ENCODE measurements at places on chromosomes 2 and 18.

DNA sequence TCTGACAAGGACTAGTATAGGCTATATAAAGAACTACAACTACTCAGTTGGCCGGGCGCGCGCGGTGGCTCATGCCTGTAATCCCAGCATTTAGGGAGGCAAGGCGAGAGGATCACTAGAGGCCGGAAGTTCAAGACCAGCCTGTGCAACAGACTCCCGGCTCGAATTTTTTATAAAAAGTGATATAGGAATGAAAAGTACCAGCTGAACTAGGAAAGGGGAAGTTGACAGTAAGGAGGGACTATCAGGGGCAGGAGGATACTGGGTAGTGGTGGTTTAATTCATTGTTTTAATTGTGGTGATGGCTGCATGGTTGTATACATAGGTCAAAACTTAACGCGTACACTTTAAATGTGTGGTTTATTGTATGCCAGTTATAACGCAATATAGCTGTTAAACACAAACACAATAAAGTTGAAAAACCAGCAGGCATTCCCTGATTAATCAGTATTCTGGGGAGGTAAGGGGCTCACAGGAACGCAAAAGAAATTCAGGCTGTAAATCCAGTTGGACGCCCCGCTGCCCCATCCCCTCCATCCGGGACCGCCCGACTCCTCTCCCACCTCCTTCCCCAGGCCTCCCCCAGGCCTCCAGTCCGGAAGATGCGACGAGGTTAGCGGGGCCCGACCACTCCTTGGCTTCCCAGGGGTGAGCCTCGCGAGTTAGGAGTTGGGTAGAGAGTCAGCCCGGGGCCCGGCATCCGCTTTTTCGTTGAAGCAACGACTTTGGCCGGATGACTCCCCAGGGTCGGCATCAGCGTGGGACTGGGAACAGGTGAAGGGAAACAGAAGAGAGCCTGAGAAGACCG, 746 bp upstream of the POLR1B start:
- DNase-seq: peak; percentile 93

DNA sequence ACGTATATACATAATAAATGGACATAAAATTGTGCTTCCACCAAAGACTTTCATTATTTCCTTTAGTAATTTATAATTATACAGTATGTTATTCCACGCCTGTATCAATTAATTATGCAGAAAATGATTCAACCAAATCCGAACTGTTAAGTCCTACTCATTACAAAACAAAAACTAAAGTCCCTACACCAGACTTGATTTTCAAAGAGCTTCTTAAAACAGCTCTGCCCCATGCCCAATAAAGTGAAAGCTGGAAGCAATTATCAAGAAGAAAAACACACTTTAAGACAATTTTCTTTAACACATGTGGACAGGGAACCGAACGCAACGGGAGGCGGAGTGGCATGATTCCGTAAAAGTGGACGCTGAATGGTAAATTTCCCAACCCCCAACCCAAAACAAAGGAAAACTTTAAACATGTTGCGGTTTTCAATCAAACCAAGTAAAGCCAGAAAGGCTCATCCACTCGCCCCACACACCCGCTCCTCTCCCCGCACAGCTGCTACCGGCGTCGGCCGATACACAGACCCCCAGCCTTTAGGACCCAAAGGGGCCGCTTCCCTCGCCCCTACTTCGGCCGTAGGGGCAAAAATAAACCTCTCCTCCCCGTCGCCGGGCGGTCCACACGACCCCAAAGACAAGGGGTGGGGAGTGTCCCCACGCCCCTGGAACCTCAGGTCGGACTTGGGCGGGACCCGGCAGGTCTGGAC, 705 bp downstream of the YES1 start:
- peak; percentile 67 for DNase-seq

DNA sequence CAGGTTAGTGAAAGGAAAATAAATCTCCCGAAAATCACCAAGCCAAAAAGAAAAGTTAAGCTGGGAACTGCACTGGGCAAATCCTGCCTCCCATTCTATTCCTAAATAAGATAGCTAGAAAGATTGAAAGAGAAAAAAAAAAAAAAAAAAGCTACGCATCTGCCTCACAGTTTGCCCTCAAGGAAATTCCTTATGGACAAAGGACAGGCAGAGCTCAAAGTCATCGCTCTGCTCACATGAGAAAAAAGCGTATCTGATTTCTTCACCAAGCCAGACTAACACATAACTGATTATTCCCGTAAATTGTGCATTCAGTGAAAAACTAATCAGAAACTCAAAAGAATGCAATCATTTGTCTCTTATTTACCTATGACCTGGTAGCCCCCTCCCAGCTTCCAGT, 50.0 kb downstream of the PUM2 start:
- no peak for DNase-seq

DNA sequence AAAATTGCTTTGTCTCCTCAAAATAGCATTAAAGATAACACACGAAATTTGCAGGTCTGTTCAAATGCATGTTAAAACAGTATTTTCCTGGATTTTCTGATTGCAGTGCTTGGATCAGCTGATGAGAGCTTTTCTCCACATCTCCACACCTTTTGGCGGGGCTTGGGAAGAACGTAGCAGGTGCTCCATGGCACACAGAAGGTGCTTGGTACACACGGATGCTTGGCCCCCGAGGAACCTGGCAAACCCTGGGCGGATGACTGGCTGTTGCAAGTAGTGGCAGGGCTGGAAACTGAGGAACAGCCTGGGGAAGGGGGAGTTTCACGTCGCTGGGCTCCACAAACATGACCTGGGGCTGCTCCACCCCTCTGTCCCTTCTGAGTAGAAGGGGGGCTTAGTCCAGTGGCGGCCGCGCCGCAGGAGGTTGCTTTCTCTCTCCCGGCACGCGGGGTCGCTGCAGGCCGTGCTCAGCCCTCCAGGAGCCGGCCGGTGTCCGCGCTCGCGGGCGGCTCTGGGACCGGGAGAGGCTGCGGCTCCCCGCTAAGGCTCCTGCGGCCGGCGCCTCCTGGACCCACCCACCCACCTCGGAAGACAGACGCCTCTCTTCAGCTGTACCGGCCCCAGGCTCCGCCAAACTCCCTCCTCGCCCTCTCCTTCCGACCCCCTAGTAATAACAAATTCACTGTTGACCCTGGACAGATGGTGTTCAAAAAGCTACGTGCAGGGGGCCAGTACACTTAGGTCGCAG, 69.3 kb downstream of the MARCO start:
- no peak for DNase-seq

- DNase-seq: no peak
These were observed 14.8 kb upstream of the ALPI start for GRCh38 chr2:232441147-232441651.

GRCh38 chr2:1784087-1784486, 39.8 kb upstream of the PXDN start:
- peak; percentile 62 for DNase-seq

- no peak for DNase-seq
These were observed 195.9 kb downstream of the NEDD4L start for GRCh38 chr18:58239879-58240278.

GRCh38 chr2:59395119-59395518, 1154.0 kb upstream of the FANCL start:
- DNase-seq: no peak

All from activated CD8-positive, alpha-beta memory T cell treated with anti-CD3 and anti-CD28 coated beads for 24 hours (primary cell).